ENCODE measurements at places on chromosomes 5 and 9.

- H3K4me3 ChIP-seq, result no peak overlapping the region
- DNase-seq, result no peak
- no peaks in the 10 kb centered on the region for H3K36me3 ChIP-seq
- H3K27me3 ChIP-seq, result peaks cover 7% of the 10 kb centered on the region
- no peaks in the 10 kb centered on the region for H3K4me1 ChIP-seq
Measured at GRCh38 chr5:6194261-6194875, 184.0 kb downstream of the MED10 start.

GRCh38 chr9:99180199-99180598, 41.5 kb downstream of the ALG2 start:
- H3K27me3 ChIP-seq, result peaks cover 8% of the 10 kb centered on the region
- no peak for DNase-seq
- H3K36me3 ChIP-seq, result no peaks in the 10 kb centered on the region
- H3K4me3 ChIP-seq, result no peak overlapping the region
- no peak overlapping the region for H3K27ac ChIP-seq
- H3K4me1 ChIP-seq, result peaks cover 36% of the 10 kb centered on the region

DNA sequence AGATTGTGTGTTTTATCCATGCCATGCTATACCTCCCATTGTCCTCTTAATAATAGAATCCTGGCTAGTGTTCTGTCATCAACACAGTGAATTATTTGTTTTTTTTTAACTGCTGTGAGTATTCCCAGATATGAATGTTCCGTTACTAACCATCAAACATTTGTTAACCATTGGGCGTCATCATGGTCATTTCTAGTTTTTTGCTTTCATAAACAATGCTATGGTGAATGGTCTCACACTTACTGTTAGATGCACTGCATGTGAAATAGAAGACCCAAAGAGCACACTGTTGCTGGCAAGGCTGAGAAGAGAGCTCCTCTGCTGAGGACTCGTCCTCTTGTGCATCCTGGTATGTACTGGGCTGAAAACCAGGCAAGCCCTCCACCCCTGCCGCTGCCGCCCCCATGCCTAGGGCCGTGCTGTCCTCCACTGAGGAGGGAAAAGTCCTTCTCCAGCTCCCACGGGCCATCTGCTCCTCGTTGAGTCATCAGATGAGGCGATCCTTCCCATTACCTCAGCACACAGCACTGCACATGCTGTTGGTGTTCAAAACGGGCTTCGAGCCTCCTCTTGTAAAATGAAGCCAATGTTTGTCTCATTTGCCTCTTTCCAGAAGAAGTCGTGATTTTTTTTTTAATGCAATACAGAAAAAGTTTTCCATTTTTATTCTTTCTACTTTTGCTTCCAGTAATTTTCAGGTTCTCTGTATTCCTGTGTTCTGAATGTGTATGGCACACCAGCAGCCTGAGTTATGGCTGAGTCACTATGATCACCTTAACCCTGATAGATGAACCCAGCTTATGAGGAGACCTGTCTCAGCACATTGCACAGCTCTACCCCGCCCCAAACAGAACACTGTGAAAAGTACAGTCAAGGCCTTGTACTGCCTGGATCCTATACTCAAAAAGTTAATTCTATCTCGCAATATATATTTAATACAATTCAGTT, 219.0 kb downstream of the AOPEP start:
- H3K27me3 ChIP-seq, result peaks cover 4% of the 10 kb centered on the region
- no peak for DNase-seq
- no peak overlapping the region for H3K4me3 ChIP-seq

DNA sequence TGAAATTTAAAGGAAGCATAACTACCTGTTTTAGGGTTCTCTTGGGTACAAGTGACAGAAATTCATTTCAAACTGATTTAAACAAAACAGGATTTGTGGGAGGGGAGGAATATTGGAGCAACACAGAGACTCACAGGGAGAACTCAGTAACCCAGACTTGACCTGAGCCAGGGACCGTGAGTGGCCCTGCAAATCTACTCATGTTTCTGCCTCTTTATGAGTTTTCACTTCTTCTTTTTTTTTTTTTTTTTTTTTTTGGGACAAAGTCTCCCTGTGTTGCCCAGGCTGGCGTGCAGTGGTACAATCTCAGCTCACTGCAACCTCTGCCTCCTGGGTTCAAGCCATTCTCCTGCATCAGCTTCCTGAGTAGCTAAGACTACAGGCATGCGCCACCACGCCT, 405.6 kb upstream of the ZNF608 start:
- H3K4me1 ChIP-seq, result no peaks in the 10 kb centered on the region
- H3K27me3 ChIP-seq, result no peaks in the 10 kb centered on the region
- H3K4me3 ChIP-seq, result no peak overlapping the region
- H3K27ac ChIP-seq, result no peak overlapping the region
- no peaks in the 10 kb centered on the region for H3K36me3 ChIP-seq

GRCh38 chr5:31470608-31471007, 61.3 kb downstream of the DROSHA start:
- H3K36me3 ChIP-seq, result peaks cover 43% of the 10 kb centered on the region
- no peak overlapping the region for H3K4me3 ChIP-seq
- H3K27me3 ChIP-seq, result no peaks in the 10 kb centered on the region

DNA sequence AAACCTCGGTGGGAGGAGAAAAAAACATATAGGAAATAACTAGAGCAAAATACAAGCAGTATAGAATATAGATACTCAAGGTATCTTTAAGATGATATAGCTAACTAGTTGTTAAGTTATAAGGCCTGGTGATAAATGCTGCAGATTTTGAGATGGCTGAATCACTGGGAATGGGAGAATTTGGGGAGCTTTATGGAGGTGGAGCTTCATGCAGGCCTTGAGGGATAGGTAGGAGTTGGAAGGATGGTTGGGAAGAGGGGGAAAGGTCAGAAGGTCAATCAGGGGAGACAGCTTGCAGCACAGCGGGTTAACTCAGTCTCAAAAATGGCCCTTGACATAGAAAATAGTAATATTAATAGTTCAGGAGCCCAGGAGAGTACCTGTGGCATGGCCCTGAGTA, 34.8 kb downstream of the RAI14 start:
- H3K36me3 ChIP-seq, result no peaks in the 10 kb centered on the region
- DNase-seq, result no peak
- no peaks in the 10 kb centered on the region for H3K27me3 ChIP-seq
- no peak overlapping the region for H3K4me3 ChIP-seq
- peaks cover 3% of the 10 kb centered on the region for H3K4me1 ChIP-seq

DNA sequence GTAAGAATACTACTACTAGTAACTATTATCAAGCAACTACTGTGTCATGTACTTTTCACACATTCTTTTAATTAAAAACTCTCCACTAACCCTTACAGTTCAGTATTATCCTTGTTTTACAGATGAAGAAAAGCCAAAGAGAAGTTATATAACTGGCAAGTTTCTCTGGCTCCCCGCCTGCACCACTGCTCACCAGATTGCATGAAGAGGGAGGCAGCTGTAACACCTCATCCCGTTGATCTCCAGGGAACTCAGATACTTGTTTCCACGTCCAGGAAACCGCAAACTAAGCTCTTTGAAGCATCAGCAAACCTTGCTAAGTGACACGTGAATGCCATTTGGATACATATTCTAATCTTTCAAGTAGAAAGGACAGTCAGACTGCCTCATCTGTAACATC, 70.3 kb downstream of the RIGI start:
- H3K36me3 ChIP-seq, result peaks cover 32% of the 10 kb centered on the region
- no peak overlapping the region for H3K27ac ChIP-seq
- H3K27me3 ChIP-seq, result no peaks in the 10 kb centered on the region
- H3K4me3 ChIP-seq, result no peak overlapping the region
- no peak for DNase-seq

- no peak overlapping the region for H3K27ac ChIP-seq
- H3K36me3 ChIP-seq, result peaks cover 2% of the 10 kb centered on the region
- no peak for DNase-seq
- peaks cover 4% of the 10 kb centered on the region for H3K27me3 ChIP-seq
- peaks cover 17% of the 10 kb centered on the region for H3K4me1 ChIP-seq
- no peak overlapping the region for H3K4me3 ChIP-seq
Measured at GRCh38 chr9:35499029-35499700, 9.3 kb downstream of the RUSC2 start.

GRCh38 chr5:76735762-76736545, 20.0 kb downstream of the F2R start:
- H3K4me3 ChIP-seq, result no peak overlapping the region
- peaks cover 1% of the 10 kb centered on the region for H3K36me3 ChIP-seq
- H3K27ac ChIP-seq, result peak overlapping the region; percentile 33
- H3K27me3 ChIP-seq, result peaks cover 3% of the 10 kb centered on the region
- peaks cover 44% of the 10 kb centered on the region for H3K4me1 ChIP-seq

- peak overlapping the region; percentile 75 for H3K27ac ChIP-seq
- no peak for DNase-seq
- H3K36me3 ChIP-seq, result peaks cover 62% of the 10 kb centered on the region
- H3K4me1 ChIP-seq, result peaks cover 25% of the 10 kb centered on the region
Measured at GRCh38 chr9:71692337-71692736, 76.0 kb downstream of the CEMIP2 start.

- H3K4me3 ChIP-seq, result no peak overlapping the region
- H3K4me1 ChIP-seq, result no peaks in the 10 kb centered on the region
Measured at GRCh38 chr5:65137631-65138030, 344.1 kb downstream of the ADAMTS6 start.

- no peaks in the 10 kb centered on the region for H3K36me3 ChIP-seq
- no peak for DNase-seq
- H3K27me3 ChIP-seq, result no peaks in the 10 kb centered on the region
- H3K27ac ChIP-seq, result no peak overlapping the region
- H3K4me3 ChIP-seq, result no peak overlapping the region
- H3K4me1 ChIP-seq, result no peaks in the 10 kb centered on the region
Measured at GRCh38 chr5:117623042-117623805, 1048.6 kb upstream of the SEMA6A start.

DNA sequence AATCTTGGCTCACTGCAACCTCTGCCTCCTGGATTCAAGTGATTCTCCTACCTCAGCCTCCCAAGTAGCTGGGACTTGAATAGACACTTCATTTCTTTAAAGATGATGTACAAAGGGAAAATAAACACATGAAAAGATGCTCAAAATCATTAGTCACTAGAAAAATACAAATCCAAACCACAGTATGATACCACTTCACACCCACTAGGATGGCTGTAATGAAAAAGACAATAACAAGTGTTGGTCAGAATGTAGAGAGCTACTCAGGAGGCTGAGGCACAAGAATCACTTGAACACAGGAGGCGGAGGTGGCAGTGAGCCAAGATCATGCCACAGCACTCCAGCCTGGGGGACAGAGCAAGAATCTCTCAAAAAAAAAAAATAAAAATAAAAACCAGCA, 13.0 kb downstream of the F2RL2 start:
- H3K4me1 ChIP-seq, result peaks cover 8% of the 10 kb centered on the region
- H3K27ac ChIP-seq, result no peak overlapping the region
- peaks cover 44% of the 10 kb centered on the region for H3K36me3 ChIP-seq
- no peaks in the 10 kb centered on the region for H3K27me3 ChIP-seq

DNA sequence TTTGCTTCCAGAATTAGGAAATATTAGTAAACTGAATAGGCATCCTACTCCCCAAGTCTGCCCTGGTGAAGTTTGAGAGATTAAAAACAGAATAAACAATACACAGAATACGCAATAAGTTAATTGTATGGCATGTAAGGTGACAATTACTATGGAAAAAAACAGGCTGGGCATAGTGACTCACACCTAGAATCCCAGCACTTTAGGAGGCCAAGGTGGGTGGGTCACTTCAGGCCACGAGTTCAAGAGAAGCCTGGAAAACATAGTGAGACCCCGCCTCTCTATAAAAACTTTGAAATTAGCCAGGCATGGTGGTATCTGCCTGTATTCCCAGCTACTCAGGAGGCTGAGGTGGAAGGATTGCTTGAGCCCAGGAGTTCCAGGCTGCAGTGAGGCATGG, 64.2 kb upstream of the SUSD1 start:
- no peaks in the 10 kb centered on the region for H3K27me3 ChIP-seq
- peaks cover under 1% of the 10 kb centered on the region for H3K4me1 ChIP-seq
- no peak overlapping the region for H3K27ac ChIP-seq
- no peak for DNase-seq
- H3K36me3 ChIP-seq, result peaks cover 17% of the 10 kb centered on the region

- no peaks in the 10 kb centered on the region for H3K4me1 ChIP-seq
- peaks cover 15% of the 10 kb centered on the region for H3K27me3 ChIP-seq
- no peak overlapping the region for H3K4me3 ChIP-seq
- DNase-seq, result no peak
- no peak overlapping the region for H3K27ac ChIP-seq
- no peaks in the 10 kb centered on the region for H3K36me3 ChIP-seq
Measured at GRCh38 chr5:6408260-6408596, 29.9 kb upstream of the MED10 start.

All from activated naive CD4-positive, alpha-beta T cell treated with anti-CD3 and anti-CD28 coated beads, Interleukin-2, amount 10 ng/mL, durations not matched to agents 7 days and 5 days (primary cell).